ENCODE measurements at places on chromosomes 2 and 18. TPM values are rescaled to one million over a fixed set of nuclear protein-coding genes. Genes with fewer than 3 reads are reported as not detected.

GRCh38 chr2:101307950-101308431, 510 bp downstream of the RNF149 start:
- DNase-seq: peak; percentile 12

The SRD5A2 gene
- 0.07 TPM for total RNA-seq

The TAF4B gene
- total RNA-seq: 13.0 TPM

The REG1B gene
- not detected for total RNA-seq
